ENCODE measurements at places on chromosomes 16 and 17. TPM values are rescaled to one million over a fixed set of nuclear protein-coding genes. Genes with fewer than 3 reads are reported as not detected.
A peak's percentile ranks its signal among the peaks of the same experiment; 100 is the strongest.

- H3K27me3 ChIP-seq, result peaks cover 10% of the 10 kb centered on the region
- H3K4me1 ChIP-seq, result no peaks in the 10 kb centered on the region
- DNase-seq, result no peak
- no peak overlapping the region for H3K27ac ChIP-seq
- H3K36me3 ChIP-seq, result no peaks in the 10 kb centered on the region
These were observed 5.9 kb upstream of the MSLN start for GRCh38 chr16:754656-755055.

DNA sequence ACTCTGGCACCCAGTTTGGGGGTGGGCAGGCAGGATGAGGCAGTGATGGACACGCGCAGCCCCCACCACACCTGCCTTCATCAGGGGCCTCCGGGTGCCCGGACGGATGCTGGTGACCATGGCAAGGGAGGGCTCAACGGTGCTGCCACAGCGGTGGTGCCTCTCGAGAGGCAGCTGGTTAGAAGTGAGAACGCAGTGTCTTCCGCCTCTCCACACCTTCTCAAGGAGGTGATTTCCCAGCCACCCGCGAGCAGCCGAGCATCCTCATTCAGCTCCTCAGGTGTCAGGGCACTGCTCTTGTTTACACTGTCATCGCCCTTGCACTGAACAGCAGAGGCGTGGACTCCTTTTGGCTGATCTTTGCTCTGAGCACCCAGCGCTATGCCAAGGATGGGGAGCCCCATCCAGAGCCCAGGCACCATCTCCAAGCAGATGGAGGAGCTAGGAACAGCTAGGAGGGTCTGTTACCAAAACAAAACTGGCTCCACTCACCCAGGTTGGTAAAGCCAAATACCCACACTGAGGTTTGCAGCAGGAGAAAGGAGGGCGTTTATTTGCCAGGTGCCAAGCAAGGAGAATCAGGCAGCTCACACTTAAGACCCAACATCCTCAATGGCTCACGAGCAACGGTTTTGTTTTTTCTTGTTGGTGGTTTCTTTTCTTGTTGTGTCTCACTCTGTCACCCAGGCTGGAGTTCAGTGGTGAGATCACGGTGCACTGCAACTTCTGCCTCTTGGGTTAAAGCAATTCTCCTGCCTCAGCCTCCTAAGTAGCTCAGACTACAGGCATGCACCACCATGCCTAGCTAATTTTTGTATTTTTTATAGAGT lies 174.3 kb upstream of the TNRC6C start:
- no peak overlapping the region for H3K4me3 ChIP-seq
- no peak for DNase-seq
- H3K36me3 ChIP-seq, result no peaks in the 10 kb centered on the region
- no peaks in the 10 kb centered on the region for H3K4me1 ChIP-seq

DNA sequence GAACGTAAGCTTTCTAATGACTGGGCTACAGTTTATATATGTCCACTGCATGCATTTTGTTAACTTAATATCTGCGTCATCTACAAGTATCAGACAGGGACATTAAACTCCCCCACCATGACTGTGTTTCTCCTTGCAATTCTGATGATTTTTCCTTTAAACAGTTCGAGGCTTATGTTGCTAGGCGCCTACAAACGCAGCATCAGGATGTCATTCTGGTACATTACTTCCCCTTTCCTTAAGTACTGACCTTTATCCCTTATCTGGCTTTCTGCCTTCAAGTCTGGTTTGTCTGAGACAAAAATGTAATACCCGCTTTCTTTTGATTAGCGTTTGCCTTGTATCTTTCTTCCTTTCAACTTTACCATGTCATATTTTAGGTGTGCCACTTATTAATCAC lies 362.4 kb downstream of the SLC39A11 start:
- no peaks in the 10 kb centered on the region for H3K4me1 ChIP-seq
- DNase-seq, result no peak
- no peak overlapping the region for H3K4me3 ChIP-seq
- H3K27ac ChIP-seq, result no peak overlapping the region
- H3K36me3 ChIP-seq, result no peaks in the 10 kb centered on the region

GRCh38 chr16:50528820-50529219 lies 19.4 kb upstream of the NKD1 start:
- no peaks in the 10 kb centered on the region for H3K4me1 ChIP-seq
- no peak for DNase-seq
- no peaks in the 10 kb centered on the region for H3K36me3 ChIP-seq
- H3K4me3 ChIP-seq, result no peak overlapping the region
- H3K27ac ChIP-seq, result no peak overlapping the region
- no peaks in the 10 kb centered on the region for H3K27me3 ChIP-seq

GRCh38 chr17:27571563-27572352 lies 59.2 kb upstream of the LGALS9 start:
- peak overlapping the region; percentile 94 for H3K27ac ChIP-seq
- peak overlapping the region; percentile 16 for H3K4me3 ChIP-seq
- H3K27me3 ChIP-seq, result no peaks in the 10 kb centered on the region
- DNase-seq, result peak; percentile 79
- H3K4me1 ChIP-seq, result peaks cover 70% of the 10 kb centered on the region
- no peaks in the 10 kb centered on the region for H3K36me3 ChIP-seq

- H3K4me1 ChIP-seq, result no peaks in the 10 kb centered on the region
- H3K4me3 ChIP-seq, result no peak overlapping the region
- H3K36me3 ChIP-seq, result no peaks in the 10 kb centered on the region
- H3K27ac ChIP-seq, result no peak overlapping the region
- H3K27me3 ChIP-seq, result no peaks in the 10 kb centered on the region
These were observed 44.7 kb downstream of the CDH1 start for GRCh38 chr16:68781784-68782183.

GRCh38 chr17:27199948-27200347 lies 94.0 kb upstream of the WSB1 start:
- no peaks in the 10 kb centered on the region for H3K27me3 ChIP-seq
- DNase-seq, result no peak
- H3K4me1 ChIP-seq, result no peaks in the 10 kb centered on the region
- H3K27ac ChIP-seq, result no peak overlapping the region

GRCh38 chr17:76987486-76988093 lies 119.4 kb downstream of the MGAT5B start:
- no peaks in the 10 kb centered on the region for H3K36me3 ChIP-seq
- no peaks in the 10 kb centered on the region for H3K27me3 ChIP-seq
- DNase-seq, result no peak
- H3K27ac ChIP-seq, result no peak overlapping the region
- H3K4me3 ChIP-seq, result no peak overlapping the region

- no peaks in the 10 kb centered on the region for H3K27me3 ChIP-seq
- no peaks in the 10 kb centered on the region for H3K36me3 ChIP-seq
- H3K4me1 ChIP-seq, result no peaks in the 10 kb centered on the region
- no peak overlapping the region for H3K4me3 ChIP-seq
- DNase-seq, result no peak
These were observed 117.7 kb upstream of the ELAC2 start for GRCh38 chr17:13135506-13135905.

GRCh38 chr17:28527859-28528258 lies 21.7 kb downstream of the FOXN1 start:
- no peak overlapping the region for H3K27ac ChIP-seq
- no peaks in the 10 kb centered on the region for H3K36me3 ChIP-seq
- H3K4me1 ChIP-seq, result no peaks in the 10 kb centered on the region
- H3K27me3 ChIP-seq, result peaks cover 3% of the 10 kb centered on the region
- no peak for DNase-seq

DNA sequence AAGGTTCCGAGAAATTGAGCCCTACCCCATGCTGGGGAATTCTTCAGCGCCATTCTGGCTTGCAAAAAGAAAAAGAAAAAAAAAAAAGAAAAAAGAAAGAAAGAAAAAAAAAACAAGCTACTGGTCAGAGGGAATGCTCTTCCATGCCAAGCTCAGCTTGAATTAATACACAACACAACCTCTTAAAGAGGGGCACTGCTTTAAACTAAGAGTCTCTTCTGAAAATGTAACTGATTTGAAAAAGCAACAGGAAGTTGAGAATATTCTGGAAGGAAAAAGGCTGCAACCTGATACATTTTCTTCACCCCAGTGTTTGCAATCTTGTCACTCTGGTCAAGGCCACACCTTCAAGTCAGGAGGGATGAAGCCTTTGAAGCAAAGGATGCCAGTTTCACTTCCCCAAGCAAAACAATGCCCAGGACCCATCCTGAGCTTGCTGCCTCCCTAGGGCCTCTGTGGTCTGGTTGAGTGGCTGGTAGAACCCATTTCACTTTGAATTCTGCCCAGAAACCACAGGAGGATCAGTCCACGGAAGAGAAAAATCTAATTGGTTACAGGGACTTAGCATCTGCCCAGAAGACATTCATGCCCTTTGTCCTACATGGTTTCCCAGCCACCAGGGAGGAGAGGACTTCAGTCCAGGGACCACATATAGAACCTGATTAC lies 389.7 kb downstream of the SOX9 start:
- H3K27ac ChIP-seq, result no peak overlapping the region
- no peaks in the 10 kb centered on the region for H3K36me3 ChIP-seq
- no peaks in the 10 kb centered on the region for H3K27me3 ChIP-seq
- no peak for DNase-seq
- H3K4me3 ChIP-seq, result no peak overlapping the region

- peaks cover 9% of the 10 kb centered on the region for H3K4me1 ChIP-seq
- H3K4me3 ChIP-seq, result no peak overlapping the region
- H3K36me3 ChIP-seq, result no peaks in the 10 kb centered on the region
- DNase-seq, result no peak
- no peak overlapping the region for H3K27ac ChIP-seq
These were observed 470 bp upstream of the GGT6 start for GRCh38 chr17:4560837-4561256.

- no peaks in the 10 kb centered on the region for H3K27me3 ChIP-seq
- H3K36me3 ChIP-seq, result peaks cover 36% of the 10 kb centered on the region
- H3K4me3 ChIP-seq, result no peak overlapping the region
- no peaks in the 10 kb centered on the region for H3K4me1 ChIP-seq
These were observed 23.3 kb downstream of the ZC3H18 start for GRCh38 chr16:88593489-88593888.

- no peaks in the 10 kb centered on the region for H3K4me1 ChIP-seq
- no peak overlapping the region for H3K4me3 ChIP-seq
- no peak for DNase-seq
These were observed 148.2 kb downstream of the CPPED1 start for GRCh38 chr16:12655537-12655936.

GRCh38 chr16:27819881-27820610 lies 243.5 kb downstream of the GSG1L start:
- DNase-seq, result no peak
- H3K4me1 ChIP-seq, result no peaks in the 10 kb centered on the region
- H3K27me3 ChIP-seq, result peaks cover 1% of the 10 kb centered on the region

GRCh38 chr17:35543856-35544255 lies 6.4 kb upstream of the SLFN12L start:
- H3K27ac ChIP-seq, result no peak overlapping the region
- no peaks in the 10 kb centered on the region for H3K4me1 ChIP-seq
- H3K4me3 ChIP-seq, result no peak overlapping the region
- H3K36me3 ChIP-seq, result no peaks in the 10 kb centered on the region
- DNase-seq, result no peak

DNA sequence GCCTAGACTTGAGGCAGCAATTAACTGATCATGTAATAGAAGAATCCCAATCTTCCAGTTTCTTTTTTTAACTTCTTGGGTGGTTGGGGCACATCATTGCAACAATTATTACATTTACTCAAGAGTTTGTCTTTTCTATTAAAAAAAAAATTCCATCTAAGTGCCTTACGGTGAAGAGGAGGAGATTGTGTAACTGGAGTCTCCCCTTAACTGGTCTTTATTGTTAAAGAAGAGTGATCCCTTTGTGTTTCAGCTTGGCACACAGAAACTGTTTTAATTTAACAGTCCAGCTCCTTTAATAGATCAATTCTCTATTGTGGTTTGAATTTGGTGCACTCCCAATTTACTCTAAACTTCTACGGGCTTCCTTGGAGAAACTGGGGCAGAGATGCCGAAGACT lies 75.2 kb downstream of the FTO start:
- H3K27ac ChIP-seq, result no peak overlapping the region
- H3K36me3 ChIP-seq, result no peaks in the 10 kb centered on the region
- no peaks in the 10 kb centered on the region for H3K27me3 ChIP-seq
- H3K4me1 ChIP-seq, result peaks cover 24% of the 10 kb centered on the region
- H3K4me3 ChIP-seq, result no peak overlapping the region

- H3K4me3 ChIP-seq, result no peak overlapping the region
- H3K27ac ChIP-seq, result peak overlapping the region; percentile 81
- no peaks in the 10 kb centered on the region for H3K36me3 ChIP-seq
- no peak for DNase-seq
These were observed 19.9 kb downstream of the KDM8 start for GRCh38 chr16:27223226-27223610.

DNA sequence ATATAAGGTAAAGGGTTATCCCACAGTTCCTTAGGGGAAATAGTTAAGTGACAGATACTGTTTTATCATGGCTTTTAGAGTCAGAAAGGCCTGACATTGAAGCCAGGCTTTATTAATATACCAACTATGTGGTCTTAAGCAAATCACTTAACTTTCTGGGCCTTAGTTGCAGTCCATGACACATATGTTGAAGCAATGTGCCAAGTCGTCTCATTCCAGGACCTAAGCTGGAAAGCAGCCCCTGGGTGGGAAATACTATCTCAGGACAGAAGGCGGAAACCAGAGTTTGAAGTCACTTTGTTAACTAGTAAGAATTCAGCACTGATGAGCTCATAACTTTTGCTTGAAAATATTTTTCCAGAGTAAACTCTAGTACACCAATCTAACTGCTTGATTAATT lies 80.0 kb downstream of the USP32 start:
- H3K36me3 ChIP-seq, result no peaks in the 10 kb centered on the region
- peaks cover 8% of the 10 kb centered on the region for H3K4me1 ChIP-seq
- H3K27ac ChIP-seq, result no peak overlapping the region
- H3K4me3 ChIP-seq, result no peak overlapping the region
- no peak for DNase-seq
- no peaks in the 10 kb centered on the region for H3K27me3 ChIP-seq

SLC6A2 gene
- not detected for total RNA-seq

KCNJ12 gene
- total RNA-seq, result 9.4 TPM

ZNF785 gene
- total RNA-seq, result 3.8 TPM

SLC13A2 gene
- total RNA-seq, result not detected

FBXO39 gene
- 0.30 TPM for total RNA-seq

SDR42E1 gene
- 0.04 TPM for total RNA-seq

MMP15 gene
- total RNA-seq, result 6.0 TPM

C16orf96 gene
- not detected for total RNA-seq

HOXB4 gene
- total RNA-seq, result 4.0 TPM

SBK1 gene
- total RNA-seq, result 20.6 TPM

CACNG1 gene
- 36.9 TPM for total RNA-seq

TPSAB1 gene
- total RNA-seq, result 4.0 TPM

MYH8 gene
- 17.3 TPM for total RNA-seq

CDYL2 gene
- 2.2 TPM for total RNA-seq

CCL18 gene
- total RNA-seq, result 0.77 TPM

All from psoas muscle (tissue), 8 donors.